ENCODE measurements at places on chromosomes 2 and 18.

DNA sequence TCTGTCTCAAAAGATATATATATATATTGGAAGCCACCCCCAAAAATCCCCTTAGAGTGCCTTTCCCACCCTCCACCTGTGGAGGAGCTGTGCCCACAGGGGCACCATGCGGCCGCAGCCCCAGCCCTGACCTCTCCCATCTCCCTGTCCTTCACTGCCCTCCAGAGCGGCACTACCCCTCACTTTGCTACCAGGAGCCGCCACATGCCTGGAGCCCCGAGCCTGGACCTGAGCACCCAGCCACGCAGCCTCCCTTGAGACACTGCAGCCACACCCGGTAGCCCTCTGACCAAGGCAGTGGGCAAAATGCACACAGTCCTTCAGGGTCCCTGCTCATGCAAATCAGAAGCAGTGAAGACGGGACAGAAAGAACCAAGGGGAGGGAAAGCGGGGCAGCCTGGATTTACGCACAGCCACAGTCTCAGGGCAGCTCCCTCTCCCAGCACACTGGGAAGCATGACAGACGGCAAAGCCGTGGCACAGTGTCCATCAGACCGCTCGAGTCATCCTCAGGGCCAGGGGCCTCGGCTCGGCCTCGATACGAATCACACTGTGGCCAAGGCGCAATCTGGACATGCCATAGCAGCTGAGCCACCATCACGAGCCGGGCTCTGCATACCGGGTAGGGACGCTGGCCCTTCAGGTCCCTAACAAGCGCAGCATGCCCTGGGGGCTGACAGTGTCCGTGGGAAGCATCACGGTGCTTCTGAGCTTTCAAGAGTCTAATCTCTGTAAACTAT lies 10.1 kb downstream of the HDAC4 start:
- DNase-seq, result no peak

DNA sequence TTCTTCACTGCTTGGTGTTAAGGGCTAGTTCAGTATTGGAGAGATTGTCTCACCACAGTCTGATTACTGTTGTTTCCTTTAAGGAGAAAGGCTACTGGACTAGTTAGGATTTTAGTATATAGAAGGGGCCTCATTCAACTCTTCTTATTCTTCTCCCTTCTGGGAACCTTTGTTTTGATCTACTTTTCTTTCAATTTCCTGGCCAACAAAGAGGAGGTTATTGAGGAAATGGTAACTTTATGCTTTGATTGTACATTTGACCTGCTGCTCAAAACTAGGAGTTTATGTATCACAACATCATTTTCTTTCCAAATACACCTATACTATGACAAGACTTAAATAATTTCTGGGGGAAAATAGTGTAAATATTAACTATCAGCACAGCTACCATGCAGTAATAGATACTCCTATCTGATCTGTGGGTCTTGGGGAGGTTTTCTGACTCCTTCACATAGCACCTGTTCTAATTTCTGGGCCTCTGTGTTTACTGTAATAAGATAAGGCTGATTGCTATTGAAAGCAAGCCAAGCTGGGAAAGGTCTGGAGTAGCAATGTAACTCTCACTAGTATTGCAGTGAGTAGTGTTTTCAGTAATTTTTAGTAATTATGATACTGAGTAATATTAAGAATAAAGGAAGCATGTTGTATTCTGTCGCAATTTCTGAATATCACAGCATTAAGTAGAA lies 395.3 kb downstream of the NUP35 start:
- DNase-seq, result no peak

GRCh38 chr18:48852794-48853193 lies 98.0 kb downstream of the SMAD7 start:
- DNase-seq, result no peak

DNA sequence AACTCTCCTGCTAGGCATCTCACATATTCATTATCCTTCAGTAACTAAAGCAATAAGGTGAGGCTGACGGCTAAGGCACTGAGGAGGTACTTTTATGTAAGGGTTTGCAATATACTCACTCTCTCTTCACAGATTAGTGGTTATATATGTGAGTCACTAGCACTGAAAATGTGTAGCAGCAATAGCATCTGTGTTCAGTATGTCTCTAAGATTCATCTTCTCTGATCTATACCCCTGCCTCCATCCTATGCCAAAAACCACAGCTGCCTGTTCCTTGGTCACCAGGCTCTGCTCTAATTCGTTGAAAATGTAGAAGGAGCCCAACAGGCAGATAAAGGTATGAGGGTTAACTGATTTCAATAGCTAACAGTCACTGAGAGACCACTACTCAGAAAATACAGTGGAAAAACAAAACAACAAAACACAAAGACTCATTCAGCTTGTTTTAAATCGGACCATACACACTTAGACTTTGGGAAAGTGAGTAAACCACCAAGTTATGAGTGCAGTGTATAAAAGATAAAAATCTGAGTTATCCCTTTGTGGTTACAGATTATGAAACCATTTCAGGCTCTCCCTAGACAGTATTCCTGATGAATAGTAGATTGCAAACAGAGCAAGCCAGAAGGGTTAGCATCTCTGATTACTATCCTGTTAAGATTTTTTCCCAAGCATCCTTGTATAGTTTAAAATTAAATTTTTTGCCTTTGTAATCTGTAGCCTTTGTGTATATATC lies 75.3 kb upstream of the CYP26B1 start:
- DNase-seq, result no peak

GRCh38 chr2:102289129-102289528 lies 22.2 kb upstream of the IL1RL1 start:
- DNase-seq, result no peak

- DNase-seq, result no peak
These were observed 5.5 kb upstream of the SFT2D3 start for GRCh38 chr2:127695491-127696472.

- no peak for DNase-seq
These were observed 77.6 kb upstream of the CRIM1 start for GRCh38 chr2:36277881-36278523.

DNA sequence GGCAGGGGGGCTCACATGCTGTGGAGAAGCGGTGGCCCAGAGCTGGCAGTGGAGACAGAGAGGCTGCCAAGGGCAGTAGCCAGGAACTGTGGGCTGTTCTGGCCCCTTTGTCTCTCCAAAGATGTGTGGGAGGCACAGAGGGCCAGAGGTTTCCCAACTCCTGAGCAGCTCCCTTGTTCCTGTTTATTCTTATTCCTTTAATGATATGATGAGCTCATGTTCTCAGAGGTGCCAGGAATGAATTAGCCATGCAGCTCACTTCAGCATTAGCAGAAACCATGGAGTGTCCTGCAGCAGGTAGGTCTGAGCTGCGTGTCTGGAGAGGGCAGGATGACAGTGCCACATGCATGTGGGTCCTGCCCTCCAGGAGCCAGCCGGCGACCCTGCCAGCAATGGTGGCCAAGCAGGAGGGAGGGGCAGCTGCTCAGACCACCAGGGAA lies 77.9 kb upstream of the FZD7 start:
- no peak for DNase-seq

DNA sequence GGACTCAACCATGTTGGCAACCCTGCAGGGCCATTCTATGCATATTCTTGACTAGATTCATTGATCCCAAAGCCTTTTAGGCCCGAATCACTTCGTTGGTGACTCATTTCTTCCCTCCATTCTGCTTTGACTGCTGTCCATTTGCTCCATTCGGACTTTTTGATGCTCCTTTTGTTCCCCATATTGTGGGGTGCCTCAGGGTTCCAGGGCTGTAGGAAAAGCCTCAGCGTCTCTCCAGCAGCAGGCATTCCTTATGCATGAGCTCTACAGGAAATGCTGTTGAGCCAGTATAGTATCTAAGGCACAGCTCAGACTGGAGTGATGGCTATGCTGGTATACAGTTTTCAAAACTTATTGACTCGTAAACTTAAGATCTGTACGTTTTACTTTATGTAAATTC lies 292.6 kb downstream of the PRKCE start:
- DNase-seq, result no peak

DNA sequence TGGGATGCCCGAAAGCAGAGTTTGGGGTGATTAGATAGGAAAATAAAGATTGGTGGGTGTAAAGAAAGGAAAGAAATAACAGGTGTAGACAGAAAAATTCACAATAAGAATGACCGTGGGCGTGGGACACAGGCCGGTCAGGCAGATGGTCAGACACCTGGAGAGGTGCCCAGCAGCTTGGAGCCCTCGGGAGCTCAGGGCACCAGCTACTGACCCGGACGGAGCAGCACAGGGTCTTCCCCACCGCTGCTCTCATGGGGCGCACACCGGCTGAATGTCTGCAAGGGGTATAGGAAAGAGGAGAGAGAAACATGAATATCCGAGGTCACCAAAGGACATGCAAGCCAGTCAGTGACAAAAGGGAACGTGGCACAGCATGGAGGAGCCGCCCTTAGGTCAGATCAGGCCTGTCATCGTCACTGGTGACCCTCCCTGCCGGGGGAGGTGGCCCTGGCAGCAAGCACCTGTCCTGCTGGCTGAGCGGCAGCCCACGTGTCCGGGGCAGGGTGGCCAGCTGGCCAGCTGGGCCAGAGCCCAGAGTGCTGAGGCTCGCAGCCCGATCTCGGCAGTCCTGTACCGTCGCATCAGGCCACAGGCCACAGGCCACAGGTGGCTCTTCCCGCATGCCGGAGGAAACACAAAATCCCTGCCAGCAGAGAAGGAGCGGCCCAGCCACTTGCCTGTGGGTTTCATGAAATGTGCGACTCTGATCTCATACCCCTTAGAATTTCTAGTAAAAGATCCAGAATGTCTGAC lies 112.0 kb upstream of the NDUFV2 start:
- DNase-seq, result no peak

- DNase-seq, result no peak
These were observed 372.4 kb upstream of the RND3 start for GRCh38 chr2:150859877-150860276.
